ENCODE measurements at places on chromosomes 13 and 19.
A peak's percentile ranks its signal among the peaks of the same experiment; 100 is the strongest.

- no peak for DNase-seq
Measured at GRCh38 chr19:49106648-49107135, 7.5 kb upstream of the LIN7B start.

GRCh38 chr19:4034048-4035017 lies 26.8 kb downstream of the PIAS4 start:
- no peak for DNase-seq

DNA sequence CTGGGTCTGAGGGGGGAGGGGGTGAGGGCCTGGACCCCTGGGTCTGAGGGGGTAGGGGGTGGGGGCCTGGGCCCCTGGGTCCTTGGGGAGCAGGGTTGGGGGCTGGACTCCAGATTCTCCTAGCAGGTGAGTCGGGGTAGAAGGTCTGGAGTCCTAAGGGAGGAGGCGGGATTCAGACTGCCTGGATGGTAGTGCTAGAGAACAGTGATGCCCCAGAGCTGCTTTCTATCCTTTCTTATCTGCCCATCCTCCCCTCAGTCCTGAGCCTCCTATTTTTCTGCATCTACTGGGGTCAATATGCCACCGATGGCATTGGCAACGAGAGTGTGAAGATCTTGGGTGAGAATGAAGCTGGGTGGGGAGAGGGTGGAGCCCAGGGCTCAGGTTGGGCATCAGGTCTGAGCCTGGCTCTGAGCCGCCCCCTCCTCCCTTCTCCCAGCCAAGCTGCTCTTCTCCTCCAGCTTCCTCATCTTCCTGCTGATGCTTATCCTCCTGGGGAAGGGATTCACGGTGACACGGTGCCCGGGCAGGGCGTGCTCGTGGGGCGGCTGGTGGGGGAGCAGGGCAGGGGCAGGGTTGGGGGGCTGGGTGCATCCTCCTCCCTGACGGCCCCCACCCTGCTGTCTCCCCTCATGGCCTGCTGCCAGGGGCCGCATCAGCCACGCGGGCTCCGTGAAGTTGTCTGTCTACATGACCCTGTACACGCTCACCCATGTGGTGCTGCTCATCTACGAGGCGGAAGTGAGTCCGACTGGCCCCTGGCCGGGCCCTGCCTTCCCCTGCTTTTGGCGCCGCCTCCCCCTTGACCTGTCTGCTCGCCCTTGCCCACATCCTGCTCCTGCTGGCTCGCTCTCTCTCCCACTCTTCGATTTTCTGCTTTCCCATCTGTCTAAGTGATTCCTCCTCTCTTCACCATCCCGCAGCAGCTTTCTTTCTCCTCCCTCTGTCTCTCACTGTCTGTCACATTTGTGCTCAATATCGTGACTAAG lies 3.4 kb downstream of the TMEM145 start:
- DNase-seq: no peak

- DNase-seq: no peak
Measured at GRCh38 chr19:13883516-13884064, 6.7 kb downstream of the NANOS3 start.

GRCh38 chr19:7658219-7658686 lies 10.6 kb upstream of the RETN start:
- DNase-seq: peak; percentile 52

GRCh38 chr13:25136880-25137787 lies 35.0 kb downstream of the AMER2 start:
- DNase-seq: no peak

DNA sequence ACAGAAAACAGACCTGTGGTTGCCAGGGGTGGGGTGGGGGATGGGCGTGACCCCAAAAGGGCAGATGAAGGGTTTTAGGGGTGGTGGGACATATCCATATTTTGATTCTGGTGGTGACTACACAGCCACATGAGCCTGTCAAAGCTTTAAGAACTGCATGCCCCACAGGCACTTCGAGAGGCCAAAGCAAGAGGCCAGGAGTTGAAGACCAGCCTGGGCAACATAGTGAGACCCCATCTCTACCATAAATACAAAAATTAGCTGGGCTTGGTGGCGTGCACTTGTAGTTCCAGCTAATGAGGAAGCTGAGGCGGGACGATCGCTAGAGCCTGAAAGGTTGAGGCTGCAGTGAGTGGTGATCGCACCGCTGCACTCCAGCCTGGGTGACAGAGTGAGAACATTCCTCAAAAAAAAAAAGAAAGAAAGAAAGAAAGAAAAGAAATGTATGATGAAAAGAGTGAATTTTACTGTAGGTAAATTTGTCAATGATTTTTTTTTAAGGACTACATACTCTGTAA lies 18.9 kb upstream of the BCL3 start:
- no peak for DNase-seq

GRCh38 chr13:76886292-76887075 lies at the start of gene KCTD12:
Gene KCTD12, minus strand, starts transcription at chr13:76886405. Its CDS starts 257 bp downstream, at chr13:76886148.
- DNase-seq: peak; percentile 76

- DNase-seq: no peak
Measured at GRCh38 chr19:11722414-11722813, 16.3 kb downstream of the ZNF823 start.

DNA sequence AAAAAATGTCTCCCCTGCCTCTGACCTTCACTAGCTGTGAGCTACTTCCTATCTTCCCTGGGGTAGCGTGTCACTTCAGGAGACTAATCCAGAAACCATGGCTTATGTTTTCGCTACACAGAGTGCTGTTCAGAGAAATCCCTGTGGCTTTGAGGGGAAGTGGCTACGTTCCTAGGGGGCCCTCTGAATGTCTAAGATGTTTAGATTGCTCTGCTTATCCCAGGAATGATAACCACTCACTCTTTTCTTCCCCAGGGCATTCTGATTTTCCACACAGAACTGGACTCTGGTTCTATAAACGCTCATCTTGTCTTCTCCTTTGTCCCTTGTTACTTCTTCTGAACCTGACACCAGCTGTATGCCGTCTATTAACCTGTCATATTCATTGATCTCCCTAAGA lies 572.5 kb downstream of the OLFM4 start:
- DNase-seq: no peak

DNA sequence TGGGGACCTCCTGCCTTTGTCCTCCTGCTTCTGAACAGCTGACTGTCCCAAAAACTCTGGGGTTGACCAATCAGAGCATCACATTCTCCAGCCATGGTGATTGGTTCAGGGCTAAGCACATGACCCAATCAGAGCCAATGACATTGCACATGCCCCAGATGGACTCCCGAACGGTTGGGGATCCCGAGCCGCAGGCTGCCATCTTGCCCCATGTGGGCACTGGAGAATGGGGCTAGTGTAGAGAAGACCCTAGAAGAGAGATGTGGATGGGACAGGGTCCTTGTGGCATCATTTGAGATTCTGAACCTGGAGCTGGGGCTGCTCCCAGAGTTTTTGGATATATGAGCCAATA lies 31.3 kb upstream of the PEPD start:
- no peak for DNase-seq

DNA sequence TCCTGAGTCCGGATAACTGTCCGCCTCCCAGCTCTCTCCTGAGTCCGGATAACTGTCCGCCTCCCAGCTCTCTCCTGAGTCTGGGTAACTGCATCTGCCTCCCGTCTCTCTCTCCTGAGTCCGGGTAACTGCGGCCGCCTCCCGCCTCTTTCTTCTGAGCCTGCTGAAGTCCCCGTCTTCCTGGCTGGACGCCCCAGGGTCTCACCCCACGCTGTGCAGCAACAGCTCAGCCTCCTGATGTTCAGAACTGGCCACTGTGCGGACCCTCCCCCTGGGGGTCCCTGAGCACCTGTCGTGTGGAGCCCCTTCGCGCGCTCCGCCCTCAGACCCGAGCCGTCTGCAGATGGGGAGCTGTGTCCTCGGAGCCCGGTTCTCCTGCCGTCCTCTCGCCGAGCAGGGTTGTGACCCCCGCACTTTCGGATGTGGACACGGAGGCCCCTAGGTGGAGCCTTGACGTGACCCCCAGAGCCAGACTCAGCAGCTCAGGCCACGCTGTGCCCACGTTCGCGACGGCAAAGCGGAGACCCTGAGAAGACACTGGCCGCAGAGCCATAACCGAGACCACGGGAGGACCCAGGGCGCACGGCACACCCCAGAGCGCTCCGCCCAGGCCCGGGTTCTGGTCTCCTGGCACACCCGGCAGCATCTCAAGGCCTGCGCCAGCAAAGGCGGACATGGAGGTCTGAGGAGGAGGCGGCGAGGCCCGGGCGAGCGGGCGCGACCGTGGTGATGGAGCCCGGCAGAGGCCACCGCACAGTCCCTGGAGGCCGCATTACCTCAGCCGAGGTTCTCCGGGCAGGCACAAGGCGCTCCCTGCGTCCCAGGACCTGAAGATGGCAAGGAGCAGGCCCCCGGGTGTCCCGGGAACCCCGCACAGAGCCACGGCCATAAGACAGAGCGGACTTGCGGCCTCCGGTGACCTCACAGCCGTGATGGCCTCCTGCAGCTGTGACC lies 15.9 kb downstream of the SBNO2 start:
- DNase-seq: no peak

DNA sequence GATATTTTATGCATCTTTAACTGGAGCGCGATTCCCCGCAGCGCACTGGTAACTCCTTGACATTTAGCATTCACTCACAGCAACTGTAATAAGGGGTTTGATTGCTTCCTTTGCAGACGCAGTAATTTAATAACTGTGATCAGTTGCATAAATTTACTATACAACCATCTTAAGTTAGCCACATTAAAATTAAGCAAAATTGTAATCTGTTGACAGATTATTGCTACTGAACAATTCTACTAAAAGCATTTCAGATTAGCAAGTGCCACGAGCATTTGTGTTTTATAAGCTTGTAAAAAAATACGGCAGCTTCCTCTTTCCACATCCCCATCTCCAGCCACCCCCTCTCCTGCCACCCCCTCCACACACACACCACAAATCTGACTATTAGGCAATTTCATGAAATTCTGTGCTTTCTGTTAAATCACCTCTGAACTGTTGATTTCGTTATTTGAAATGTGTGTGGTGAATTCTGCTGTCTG lies 44.4 kb downstream of the TSHZ3 start:
- DNase-seq: no peak

DNA sequence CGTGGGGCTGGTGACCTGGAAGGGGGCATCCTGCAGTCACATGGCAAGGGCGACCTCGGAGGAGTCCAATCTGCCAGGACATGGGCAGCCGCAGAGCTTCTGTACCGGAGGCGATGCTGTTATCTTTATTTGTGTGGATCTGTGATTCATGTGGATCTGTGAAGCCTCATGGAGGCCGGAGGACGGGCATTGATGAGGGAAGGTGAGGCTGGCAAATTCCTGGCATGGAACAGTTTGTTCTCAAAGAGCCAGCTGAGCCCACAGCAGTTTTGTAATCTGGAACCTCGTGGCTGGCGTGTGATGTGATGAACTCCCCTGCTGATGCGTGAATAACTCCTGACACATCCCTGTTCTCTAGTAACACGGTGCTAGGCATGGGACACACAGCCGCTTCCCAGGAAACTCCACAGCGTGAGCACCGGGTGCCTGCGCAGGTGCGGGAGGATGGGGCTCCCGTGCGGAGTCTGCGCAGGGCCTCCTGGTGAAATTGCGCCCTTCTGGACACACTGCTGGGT lies 40.4 kb downstream of the ATP11A start:
- no peak for DNase-seq

- no peak for DNase-seq
Measured at GRCh38 chr13:113964251-113964995, 9.5 kb downstream of the C13orf46 start.

DNA sequence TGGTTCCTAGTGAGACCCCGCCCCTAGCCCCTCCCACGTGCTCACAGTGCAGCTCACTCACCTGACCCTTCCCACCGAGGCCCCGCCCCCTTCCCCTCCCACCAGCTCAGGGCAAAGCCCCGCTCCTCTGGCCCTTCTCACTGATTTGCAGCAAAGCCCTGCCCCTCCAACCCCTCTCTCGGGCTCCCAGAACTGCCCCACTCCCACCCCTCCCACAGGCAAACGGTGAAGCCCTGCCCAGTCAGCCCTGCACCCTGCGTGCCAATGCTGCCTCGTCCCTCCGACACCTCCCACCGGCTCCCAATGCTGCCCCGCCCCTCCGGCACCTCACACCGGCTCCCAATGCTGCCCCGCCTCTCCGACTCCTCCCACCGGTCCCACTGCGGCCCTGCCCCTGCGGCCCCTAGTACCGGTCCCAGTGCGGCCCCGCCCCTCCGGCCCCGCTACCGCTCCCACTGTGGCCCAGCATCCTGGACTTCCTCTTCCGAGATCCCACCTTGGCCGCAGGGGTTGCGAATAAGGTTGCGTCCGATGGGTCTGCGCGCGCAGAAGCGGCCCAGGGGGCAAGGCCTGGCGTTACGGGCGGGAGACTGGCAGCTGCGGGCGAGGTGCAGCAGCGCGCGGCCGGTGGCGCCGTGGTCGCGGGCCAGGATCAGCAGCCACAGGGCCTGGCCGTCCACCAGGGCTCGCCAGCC lies 834 bp downstream of the FBXO27 start:
- DNase-seq: peak; percentile 74

- DNase-seq: peak; percentile 23
Measured at GRCh38 chr19:41872775-41873647, 4.1 kb upstream of the CD79A start.

DNA sequence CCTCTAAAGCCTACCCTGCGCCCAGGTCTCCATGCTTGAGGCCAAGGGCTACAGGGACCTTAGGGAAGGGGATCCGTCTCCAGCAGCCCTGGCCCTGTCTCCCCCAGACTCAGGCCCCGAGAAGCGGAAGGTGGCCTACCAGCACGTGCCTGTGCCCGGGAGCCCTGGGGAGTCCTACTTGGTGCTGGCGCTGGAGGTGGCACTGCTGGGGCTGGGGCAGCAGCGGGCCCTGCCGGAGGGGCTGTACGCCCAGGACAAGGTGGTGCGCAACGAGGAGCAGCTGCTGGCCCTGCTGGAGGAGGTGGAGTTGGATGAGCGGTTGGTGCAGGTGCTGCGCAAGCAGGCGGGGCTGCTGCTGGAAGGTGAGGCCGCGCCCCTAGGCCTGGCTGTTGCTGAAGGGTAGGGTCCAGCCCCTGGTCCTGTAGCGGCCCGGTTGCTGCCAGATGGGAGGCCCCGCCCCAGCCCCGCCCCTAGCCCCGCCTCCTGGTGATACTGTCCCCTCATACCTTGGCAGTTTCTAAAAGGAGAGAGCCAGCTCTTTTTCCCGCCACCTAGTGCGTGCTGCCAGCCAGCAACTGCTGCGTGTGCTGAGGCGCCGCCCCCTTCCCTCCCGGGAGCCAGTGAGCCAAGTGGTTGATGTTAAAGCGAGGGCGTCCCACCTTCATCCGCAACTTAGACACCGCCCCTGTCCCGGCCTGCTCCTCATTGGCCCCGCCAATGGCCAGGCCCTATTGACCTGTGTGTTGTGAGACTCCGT lies 22.6 kb downstream of the ZSWIM4 start:
- peak; percentile 95 for DNase-seq

DNA sequence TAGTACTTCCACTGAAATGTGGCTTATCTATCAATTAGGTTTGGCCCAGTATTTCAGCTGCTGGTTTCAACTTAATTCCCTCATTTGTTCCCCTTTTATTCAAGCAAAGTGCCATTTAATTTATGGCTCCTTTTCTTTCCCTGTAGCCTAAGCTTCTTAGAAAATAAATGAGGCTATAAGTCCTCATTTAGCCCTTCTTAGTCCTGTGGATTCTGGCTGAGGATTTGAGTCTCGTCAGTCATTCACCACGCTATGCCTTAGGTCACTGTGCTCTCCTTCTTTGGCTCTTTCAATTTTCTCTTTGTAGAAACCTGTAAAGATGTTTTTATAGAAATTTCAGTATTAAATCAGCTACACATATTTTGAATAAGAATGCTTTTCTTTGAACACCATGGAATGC lies 579.1 kb downstream of the GPC6 start:
- no peak for DNase-seq

- DNase-seq: no peak
Measured at GRCh38 chr19:45953676-45954075, 20.0 kb downstream of the NOVA2 start.

- peak; percentile 71 for DNase-seq
Measured at GRCh38 chr13:31046711-31047279, 114.3 kb downstream of the TEX26 start.
